ENCODE measurements at places on chromosomes 12 and 14.

DNA sequence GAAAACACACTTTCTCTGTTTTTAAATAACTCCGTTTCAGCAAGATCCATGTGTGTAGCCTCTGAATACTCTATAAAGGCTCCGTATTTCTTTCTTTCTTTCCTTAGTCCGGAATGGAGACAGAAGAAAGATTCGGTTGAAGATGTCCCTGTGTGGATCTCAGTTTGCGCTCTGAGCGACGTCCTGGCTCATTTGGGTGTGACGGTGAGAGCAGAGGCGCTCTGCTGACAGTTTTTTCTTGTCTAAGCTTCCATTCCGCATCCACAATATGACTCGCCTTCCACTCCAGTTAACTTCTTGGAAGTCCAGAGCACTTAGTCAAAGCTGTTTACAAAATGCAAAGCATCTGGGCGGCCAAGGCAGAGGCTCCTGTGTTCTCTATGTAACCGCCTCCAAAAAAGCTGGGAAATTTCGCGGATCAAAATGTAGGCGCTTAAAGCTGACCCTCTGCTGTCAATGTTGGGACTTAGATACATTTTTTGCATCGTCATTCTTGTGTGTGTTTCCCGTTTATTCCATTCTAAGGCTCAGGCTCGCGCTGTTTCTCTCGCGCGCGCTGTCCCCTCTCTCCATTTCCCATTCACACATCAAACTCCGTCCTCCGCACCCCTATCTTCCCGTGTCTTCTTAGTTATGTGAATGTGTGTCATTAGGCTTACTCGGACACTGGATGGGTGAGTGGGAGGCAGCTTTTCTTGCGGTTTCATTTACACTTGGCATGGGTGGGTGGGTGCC, 880 bp upstream of the FLRT2 start:
- DNase-seq: no peak

GRCh38 chr14:73814153-73814552, 37.5 kb upstream of the PTGR2 start:
- no peak for DNase-seq

DNA sequence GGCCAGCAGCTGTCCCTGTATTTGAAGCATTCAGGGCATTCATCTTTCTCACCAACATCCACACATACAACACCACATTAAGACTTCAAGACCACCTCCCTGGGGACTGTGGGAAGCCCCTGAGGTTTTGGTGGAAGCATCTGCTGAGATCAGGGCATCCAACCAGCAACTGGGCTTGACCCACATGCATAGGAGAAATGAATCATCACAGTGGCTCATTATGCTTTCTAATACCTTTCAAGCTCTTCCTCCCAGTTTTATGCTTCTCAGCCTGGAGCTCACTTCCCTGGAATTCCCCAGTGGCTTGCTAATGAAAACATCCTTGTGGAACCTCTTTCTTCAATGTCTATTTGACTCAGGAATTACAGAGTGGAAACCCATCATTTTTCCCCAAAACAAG, 21.4 kb upstream of the CMKLR1 start:
- no peak for DNase-seq

- no peak for DNase-seq
Measured at GRCh38 chr12:121013715-121014114, 2.6 kb downstream of the C12orf43 start.

- DNase-seq: no peak
Measured at GRCh38 chr14:22429546-22430294, 159.3 kb downstream of the DAD1 start.

Measured in NCI-H187 (cell line).